ENCODE measurements at places on chromosomes 2 and 18.

DNA sequence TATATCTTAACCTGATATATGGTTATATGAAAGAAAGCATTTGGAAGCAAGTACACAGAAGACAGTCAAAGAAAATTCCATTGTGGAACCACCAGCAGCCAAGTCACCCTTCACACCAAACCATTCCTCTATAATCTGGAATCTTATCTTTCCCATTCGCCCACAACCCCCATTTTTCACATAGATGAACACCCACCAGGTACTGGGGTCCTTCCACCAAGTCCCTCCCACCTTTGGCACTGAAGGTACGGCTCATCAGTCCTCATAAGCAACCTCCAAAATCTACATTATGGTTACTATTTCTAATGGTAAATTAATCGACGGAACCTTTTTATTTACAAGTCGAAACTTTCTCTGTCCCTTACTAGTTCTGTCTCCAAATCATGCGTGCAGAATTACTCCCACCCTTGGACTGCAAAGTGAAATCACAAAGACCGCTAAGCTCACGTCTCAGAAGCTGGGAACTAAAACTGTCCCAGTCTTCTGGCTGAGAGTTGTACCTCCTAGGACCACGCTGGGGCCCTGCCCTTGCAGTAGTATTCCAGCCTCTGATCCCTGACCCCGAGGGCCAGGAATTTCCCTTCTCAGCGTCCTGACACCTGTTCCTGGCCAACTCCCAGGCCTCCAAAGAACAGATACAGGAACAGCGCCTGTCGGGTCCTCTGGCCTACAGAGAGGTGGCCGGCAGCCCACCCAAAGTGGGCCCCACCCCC is 702 bp downstream of the OLA1 start:
- peak; percentile 24 for DNase-seq

DNA sequence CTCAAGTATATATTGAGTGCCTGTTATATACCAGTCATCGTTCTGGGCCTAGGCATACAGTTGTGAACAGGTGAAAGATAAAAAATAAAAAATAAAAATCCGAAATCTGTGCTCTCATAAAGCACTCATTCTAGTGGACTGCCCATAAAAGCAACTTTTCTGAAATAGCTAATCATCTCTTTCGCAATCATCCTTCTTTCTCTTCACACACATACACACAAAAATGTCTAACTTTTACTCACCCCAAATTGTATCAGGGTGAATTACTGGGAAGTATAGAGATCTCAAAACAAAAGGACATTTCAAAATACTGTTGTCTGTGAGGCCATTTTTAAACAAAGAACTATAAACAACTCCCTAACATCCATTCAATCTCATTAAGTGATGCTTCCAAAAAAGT is 29.6 kb upstream of the ORC2 start:
- DNase-seq: no peak

DNA sequence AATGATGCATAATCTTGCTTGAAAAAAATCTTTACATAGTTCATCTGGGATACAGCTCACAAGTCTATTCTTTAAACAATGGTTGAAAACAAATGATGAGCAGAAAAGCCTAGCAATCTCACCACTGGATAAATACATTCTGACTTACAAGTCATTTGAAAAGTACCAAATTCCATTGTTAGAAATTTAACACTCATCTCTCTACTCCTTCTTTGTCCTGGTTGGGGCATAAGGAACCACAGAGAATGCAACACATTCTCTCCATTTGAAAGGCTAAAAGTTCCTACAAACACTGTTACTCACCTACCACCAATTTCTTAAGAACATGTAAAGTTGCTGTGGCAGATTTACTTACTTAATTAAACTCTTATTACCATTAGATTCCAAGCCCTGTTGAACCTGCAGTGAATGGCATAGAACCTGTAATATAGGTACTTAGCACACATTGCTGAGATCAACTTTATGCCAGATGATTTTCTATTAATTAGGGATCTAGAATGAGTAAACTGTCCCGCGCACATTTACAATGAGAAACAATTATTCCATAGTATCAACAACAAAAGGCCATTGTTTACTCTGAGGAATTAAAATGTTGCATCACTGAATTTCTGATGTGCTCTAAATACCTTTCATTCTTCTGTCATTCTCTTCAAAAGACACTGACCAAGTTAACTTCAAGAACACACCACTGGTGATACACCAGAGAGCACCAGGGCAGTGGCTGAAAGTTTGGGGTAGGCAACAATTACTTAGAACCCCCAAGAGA is 69.6 kb downstream of the CABYR start:
- DNase-seq: no peak

DNA sequence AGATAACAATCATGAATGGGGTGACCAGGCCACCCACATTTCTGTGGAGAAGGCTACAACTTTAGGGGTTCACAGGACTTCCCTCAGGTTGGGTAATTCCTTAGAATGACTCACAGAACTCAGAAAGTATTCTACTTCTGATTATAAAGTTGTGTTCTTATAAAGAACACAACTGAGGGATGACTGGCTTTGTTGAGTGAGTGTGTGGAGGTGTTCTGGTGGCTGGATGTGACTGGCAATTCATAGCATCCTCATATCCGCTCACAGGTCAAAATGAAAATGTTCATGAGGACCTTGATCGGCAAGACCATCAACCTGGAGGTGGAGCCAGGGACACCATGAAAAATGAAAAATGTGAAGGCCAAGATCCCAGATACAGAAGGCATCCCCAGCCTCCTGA is 143.3 kb upstream of the CAB39 start:
- DNase-seq: no peak

GRCh38 chr2:62589691-62590356 is 83.8 kb upstream of the TMEM17 start:
- DNase-seq: no peak

DNA sequence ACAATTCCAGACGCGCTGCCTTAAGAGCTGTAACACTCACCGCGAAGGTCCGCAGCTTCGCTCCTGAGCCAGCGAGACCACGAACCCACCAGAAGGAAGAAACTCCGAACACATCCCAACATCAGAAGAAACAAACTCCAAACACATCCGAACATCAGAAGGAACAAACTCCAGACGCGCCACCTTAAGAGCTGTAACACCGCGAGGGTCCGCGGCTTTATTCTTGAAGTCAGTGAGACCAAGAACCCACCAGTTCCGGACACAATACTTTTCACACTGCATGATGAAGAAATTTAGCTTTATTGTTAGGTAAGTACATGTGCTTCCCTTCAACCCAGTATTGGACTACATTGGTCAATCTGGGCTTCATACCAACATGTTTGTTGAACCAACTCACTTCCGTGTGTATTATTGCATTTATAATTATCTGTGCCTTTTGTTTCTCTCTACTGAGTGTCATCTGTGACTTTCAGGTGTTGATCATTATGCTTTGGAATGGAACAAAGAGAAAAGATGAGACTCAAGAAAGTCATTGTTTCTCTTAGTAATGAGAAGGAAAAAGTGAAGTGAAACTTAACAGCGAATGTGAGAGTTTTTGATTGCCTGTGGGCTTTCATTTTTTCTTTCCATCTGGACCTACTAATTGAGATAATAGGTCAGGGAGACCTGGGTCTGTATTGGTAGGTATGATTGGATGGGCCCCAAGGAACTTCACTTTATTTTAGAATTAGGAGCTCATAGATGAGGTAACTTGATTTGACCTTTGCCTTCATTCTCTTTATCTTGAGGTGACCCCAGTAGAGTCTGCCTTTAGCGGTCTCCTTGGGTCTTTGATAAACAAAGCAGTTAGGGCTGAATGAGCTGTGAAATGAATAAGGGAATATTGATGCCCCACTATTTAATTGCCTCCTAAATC is 76.1 kb upstream of the CAVIN2 start:
- DNase-seq: no peak

- DNase-seq: no peak
Observed at GRCh38 chr2:179096090-179096489, 46.2 kb upstream of the CCDC141 start.

GRCh38 chr2:45141883-45142866 is 132.9 kb upstream of the SIX2 start:
- no peak for DNase-seq

DNA sequence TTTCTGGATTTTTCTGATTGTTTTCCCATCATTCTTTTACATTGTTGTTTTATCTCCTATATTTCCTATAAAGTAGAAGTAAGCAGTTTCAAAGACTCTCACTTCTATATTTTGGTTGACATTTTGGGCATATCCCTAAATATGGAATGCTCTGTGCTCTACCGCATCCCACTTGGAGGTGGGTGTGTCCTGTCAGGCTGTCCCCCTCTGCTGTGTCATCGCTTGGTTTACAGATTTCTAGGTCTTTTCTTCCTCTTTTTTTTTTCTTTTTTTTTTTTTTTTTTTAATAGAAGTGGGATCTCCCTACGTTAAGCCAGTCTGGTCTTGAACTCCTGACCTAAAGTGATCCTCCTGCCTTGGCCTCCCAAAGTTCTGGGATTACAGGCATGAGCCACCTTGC is 13.3 kb downstream of the DGKD start:
- DNase-seq: peak; percentile 54
